ENCODE measurements at places on chromosomes 3 and 15.

- DNase-seq, result no peak
Observed at GRCh38 chr15:88975891-88976290, 62.7 kb upstream of the MFGE8 start.

DNA sequence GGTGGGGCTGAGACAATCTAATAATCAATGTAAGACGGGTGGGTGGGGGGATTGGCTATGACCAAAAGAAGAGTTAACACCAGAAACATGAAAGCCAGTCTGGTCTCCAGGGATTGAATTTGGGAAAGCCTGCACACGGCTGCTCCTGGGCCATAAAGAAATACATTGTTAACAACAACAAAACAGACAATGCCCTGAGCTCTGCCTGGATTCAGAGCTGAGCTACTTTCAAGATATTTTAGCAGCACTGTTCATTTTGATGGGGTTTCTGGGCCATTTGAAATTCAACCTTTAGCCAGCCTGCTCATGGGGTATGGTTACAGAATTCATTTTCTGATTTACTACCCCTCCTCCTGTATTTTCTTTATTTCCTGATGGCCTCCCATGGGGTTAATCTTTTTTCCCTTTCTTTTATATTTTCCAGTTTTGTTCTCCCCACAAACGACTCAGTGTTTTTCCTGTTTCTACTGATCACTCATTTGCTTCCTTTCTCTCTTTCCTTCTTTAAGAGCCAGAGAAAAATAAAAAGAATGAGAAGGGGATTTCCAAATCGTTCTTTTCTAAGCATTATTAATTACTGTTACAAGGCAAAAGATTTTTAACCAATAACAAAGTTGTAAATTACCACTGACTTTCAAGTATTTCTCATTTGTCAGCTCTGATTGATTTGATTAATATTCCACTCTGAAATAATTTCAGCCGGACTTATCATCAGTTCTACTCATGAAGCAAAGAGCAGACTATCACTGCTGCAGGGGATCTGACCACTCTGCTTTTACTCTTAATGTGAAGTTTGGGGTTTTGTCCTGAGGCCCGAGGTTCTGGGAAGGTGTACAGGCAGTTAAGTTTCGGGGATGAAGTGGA lies 19.6 kb downstream of the NR2F2 start:
- no peak for DNase-seq

- DNase-seq, result no peak
Observed at GRCh38 chr3:2771741-2772140, 338.4 kb downstream of the IL5RA start.

GRCh38 chr3:175608911-175609310 lies 749.8 kb downstream of the NAALADL2 start:
- no peak for DNase-seq

DNA sequence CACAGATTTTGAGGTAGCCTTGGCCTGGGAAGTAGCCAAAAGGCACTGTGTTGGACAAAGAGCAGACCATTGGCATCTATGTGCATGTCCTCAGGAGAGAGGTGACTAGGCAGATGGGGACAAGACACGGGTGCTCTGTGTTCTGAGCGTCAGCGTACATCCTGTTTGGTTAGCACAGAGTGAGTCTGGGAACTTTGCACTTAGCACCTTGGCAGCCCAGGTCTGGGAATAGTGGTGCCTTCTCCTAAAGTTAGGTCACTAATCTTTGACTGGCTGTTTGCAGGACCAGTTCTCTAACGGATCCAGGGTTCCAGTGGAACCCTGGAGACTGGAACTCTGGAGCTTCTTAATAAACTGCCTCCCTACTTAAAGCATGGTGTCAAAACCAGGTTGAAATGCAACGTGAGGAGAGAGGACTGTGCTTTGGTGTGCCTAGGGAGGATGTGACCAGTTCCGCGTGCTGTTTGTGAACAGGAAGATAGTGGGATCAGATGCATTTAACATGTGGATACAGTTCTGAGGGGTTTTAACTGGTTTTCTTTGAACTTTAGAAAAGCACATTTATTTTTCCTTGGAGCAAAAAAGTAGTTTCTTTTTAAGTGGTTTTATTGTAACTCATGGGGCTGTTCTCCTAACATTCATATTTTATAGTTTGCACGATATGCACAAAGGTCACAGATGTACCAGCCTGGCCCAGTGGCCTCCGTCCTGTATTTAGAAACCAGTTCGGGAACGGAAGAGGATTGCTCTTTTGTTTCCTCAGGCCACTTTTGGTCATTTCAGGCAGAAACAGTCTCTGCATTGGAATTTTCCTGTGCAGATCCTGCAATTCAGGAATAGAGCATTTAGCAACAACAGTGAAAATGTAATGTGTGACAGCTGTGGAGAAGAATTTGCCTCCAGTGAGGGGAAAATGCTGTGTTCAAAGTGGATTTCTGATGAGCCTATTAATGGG lies 48.8 kb downstream of the ABHD2 start:
- no peak for DNase-seq

DNA sequence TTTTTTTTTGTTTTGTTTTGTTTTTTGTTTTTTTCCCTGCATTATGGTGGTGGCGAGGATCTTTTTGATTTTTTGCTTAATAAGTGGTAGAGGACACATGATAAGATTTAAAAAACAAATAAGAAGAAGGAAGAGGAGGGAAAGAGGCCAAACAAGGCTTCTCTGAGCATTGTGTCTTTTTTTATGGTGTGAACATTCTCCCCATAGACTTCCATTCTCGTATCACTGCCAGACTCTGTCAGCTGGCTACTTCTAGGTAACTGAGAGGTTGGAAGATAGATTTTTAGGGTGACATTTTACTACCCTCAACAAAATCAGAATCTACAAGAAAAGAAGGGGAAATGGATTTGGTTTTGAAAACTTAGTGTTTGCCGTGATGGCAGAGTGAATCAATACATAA lies 3.8 kb downstream of the NLGN1 start:
- no peak for DNase-seq

Measured in activated naive CD8-positive, alpha-beta T cell treated with anti-CD3 and anti-CD28 coated beads, Interleukin-2, amount 50 U/mL, for 16 hours (primary cell).